ENCODE measurements at places on chromosomes 2 and 18.

GRCh38 chr2:71783215-71783614 is 329.9 kb downstream of the DYSF start:
- no peak for DNase-seq

GRCh38 chr2:136860443-136860958 is 95.2 kb downstream of the THSD7B start:
- no peak for DNase-seq

DNA sequence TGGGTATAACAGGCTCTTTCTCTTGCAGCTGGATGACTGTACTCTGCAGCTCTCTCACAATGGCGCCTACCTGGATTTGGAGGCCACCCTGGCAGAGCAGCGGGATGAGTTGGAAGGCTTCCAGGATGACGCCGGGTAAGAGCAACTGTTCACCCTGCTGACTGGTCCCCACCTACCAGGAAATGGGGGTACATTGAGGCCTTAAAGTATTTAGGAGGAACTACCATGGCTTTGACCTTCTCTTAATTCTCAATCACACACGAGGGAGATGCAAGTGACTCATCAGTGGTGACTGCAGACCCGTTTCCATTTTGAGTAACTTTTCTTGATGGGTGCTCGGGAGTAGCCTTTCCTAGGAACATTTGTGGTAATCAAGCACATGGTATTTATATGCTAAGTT is 58.0 kb downstream of the FHOD3 start:
- DNase-seq, result no peak

GRCh38 chr18:8870528-8870927 is 165.2 kb downstream of the MTCL1 start:
- no peak for DNase-seq

DNA sequence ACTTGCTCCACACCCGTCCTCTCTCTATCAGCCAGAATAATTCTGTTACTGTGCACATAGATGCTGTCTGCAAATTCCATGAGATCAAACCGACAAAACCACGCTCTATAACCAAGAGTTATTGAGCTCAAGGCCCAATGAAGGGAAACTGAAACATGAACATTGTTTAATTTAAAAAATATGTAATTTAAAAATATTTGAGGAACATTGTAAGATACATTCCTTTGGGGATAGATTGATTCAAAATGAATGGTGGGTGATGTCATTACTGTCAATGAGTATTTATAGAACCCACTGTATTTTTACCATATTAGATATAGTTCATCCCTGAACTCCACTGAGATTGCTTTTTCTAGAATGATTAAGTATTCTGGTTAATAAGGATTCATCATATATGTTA is 50.4 kb downstream of the NCKAP5 start:
- no peak for DNase-seq

DNA sequence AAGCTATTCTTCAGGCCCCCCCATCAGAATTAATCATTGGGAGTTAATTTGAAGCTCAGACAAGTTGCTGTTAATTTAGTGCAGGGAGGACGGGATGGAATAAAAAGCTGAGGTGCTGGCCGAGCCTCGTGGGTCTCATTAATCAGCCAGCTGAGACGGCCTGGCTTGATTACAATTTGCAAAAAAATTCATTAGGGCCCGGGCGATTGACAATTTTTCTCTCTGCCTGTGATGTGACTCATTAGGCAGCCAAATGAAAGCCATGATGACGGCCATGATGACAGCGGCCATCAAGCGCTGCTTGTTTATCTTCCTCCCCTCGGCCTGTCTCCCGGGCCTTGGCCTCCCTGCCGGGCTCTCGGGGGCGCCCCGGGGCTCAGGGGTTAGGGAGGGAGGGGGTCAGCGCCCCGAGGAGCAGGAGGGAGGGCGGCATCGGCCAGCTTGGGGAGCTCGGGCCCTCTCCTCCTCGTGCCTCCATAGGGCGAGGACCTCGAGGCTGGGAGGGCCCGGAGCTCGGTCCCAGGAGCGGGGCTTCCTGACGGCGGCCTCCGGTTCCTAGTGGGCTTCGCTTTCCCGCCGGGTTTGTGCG is 5.2 kb downstream of the GBX2 start:
- DNase-seq, result no peak

- DNase-seq, result no peak
These were observed 34.0 kb downstream of the TMEM185B start for GRCh38 chr2:120189189-120189588.

- no peak for DNase-seq
These were observed 76.2 kb upstream of the STK39 start for GRCh38 chr2:168323529-168324021.

GRCh38 chr2:73984203-73984921 is at the start of gene TET3:
TET3 (plus strand) TSS chr2:73984910; CDS start chr2:73986404, 1,494 bp downstream.
- DNase-seq, result no peak

DNA sequence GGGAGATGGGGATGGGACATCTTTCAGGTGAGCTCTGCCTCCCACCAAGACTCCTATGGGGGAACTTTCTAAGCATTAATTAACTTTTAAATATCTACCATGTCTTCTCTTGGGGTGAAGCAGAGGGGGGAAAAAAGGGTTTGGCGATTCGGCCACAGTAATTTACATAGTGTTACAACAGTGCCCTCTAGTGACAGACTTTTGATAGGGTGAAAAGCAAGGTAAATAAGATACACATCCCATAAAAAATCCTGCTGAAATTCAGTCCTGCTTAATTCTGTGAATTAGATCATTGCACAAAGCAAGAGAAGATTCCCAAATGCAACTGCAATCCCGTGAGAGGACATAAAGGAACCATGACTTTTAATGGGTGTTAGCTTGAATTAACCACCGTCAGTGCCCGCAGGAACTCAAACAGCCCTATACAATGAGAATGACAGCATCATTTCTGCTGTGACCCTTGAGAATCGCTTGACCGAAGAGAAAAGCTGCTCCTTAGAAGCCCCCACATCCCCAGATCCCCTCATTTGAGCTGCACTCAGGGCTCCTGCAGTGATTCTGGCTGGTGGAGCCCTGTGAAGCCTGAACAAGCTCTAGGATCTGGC is 32.8 kb downstream of the FAM124B start:
- peak; percentile 2 for DNase-seq

- no peak for DNase-seq
These were observed 780.0 kb upstream of the RAB6C start for GRCh38 chr2:129199501-129199900.

- no peak for DNase-seq
These were observed 131.5 kb downstream of the UXS1 start for GRCh38 chr2:106062627-106063026.

GRCh38 chr2:53234548-53234903 is 533.1 kb upstream of the CHAC2 start:
- DNase-seq, result no peak

- no peak for DNase-seq
These were observed 2.2 kb upstream of the IL1RN start for GRCh38 chr2:113124984-113125855.

GRCh38 chr2:31651267-31651666 is 70.5 kb upstream of the SRD5A2 start:
- DNase-seq, result no peak

GRCh38 chr2:174395969-174396630 is 570 bp downstream of the SCRN3 start:
- peak; percentile 71 for DNase-seq

DNA sequence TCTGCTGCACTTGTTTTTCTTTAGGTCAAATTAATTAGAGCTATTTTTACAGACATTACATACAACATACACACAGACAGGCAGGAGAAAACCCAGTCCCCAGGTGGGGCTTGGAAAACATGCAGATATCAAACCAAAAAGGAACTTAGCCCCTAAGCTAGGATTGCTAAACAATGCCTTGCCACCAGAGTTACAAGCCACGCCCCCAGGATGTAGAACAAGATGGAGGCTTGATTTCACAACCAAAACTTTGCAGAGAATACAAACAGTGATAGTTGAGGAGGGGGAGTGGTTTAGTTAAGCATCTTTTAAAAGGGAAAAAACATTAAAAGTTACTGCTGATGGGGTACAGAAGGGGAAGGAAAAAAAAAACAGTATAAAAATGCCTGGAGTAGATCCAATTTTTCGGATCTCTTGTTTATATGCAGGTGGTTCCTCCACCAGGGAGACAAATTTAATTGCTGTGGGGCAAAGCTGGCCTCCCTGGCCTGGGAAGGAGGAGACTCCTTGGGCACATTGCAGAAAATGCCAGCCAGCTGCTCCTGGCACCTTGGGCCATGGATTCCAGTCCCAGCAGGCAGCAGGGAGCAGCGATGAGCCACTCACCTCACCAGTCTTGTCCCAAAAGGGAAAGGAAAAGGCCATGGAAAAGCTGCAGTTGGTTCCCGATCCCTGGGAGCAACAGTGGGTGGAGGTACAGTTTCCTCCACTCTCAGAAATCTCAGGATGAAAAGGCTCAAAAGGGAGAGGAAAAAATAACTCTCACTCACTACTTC is 348.4 kb upstream of the REG3G start:
- DNase-seq, result no peak

DNA sequence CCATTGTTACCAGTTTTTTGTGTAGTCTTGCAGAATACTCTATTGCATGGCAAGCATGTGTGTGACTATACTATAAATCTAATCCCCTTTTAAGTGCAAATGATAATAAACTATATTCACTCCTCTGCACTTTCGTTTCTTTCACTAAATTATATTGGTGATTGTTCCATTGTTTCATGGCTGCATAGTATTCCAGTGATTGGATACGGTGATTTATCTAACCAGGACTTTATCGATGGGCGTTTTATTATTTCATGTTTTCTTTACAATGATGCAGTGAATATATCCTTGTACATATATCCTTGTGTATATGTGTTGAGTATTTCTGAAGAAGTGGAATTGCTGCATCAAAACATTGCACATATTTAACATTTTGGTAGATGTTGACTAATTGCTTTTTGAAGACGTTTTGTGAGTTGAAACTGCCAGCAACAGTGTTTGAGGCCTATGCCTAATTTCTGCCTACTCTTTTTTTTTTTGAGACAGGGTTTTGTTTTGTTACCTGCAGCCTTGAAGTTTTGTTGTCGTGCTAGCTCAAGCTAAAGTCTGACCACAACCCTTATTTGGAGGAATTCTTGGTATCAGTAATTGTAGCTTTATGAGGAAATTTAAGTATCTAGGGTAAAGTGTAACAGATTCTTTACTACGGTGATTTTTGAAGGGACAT is 2.7 kb downstream of the MIB1 start:
- peak; percentile 2 for DNase-seq

DNA sequence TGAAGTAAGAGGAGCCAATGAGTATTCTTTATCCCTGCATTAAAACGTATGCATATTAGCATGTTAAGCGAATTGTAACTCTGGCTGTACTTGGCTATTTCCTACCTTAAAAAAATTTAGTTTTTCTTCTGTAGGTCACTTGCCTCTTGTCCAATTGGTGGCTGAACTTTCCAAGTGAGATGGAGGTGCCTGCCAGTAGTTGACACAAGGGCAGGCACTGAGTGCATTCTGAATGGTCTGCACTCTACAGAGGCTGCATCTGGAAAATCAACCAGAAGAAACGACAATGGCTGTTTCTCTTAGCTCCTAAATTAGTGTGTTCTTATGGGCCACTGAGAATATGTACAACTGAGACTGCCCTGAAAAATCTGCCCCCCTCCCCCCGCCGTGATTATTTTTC is 160.8 kb downstream of the PRPF40A start:
- DNase-seq, result no peak

DNA sequence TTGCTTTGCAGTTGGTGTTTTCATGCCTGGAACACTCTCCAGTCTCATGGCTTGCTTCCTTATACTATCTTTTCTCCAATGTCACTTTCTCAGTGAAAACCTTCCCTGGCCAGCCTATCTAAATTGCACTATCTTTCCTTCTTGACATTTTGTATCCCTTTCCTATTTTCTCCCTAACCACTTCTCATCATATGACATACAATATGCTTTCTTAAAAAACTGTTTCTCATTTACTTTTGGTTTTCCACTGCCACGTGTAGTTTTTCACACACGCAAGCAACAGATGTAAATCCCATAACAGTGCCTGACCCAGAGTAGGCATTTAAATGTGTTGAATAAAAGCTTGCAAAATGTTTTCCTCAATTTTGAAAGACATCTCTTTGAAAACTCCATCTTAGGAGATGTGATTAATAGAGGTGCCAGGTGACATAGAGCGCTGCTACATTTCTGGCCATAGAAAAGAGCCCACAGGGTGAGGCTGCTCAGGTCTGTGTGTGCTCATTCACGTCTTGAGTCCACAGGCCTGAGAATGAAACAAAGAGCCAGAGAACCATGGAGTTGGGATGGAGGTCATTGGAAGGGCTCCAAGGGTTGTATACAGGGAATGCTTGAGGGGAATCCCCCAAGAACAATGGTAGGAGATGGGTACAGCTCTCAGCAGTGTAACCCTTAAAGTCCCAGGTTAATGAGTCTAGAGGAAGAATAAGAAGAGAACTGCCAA is 12.7 kb downstream of the ZNF24 start:
- DNase-seq, result no peak

GRCh38 chr2:43788646-43789045 is 14.8 kb downstream of the DYNC2LI1 start:
- no peak for DNase-seq

GRCh38 chr2:240925191-240925567 is 19.0 kb downstream of the CROCC2 start:
- DNase-seq, result no peak

DNA sequence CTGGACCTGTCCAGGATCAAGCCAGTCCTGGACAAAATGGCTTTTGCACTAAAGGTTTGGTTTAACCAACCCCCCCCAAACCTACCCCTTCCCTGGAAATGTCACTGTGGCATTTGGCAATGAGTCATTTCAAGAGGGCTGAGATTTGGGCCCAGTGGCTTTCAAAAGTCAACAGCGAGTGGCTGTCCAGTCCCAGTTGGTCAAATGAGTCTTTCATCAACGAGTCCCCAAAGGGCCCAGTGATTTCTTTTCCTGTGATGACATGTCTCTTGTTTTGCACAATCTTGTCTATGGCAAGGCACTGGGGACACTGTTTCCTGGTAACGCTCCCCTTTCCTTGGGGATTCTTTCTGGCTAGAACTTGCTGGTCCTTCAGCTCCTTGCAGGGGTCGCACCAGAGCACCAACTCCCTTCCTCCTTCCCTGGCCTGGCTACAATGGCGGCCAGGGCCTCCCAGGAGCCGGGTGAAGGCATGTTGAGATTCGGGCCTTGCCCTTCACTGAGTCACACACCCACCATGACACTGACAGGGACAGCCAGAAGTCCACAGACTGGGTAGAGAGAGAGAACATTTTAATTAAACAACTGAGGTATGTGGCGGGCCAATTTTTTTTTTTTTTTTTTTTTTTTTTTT is 87.2 kb downstream of the SMAD7 start:
- DNase-seq, result no peak

GRCh38 chr2:49980774-49981173 is 826.5 kb upstream of the FSHR start:
- no peak for DNase-seq

DNA sequence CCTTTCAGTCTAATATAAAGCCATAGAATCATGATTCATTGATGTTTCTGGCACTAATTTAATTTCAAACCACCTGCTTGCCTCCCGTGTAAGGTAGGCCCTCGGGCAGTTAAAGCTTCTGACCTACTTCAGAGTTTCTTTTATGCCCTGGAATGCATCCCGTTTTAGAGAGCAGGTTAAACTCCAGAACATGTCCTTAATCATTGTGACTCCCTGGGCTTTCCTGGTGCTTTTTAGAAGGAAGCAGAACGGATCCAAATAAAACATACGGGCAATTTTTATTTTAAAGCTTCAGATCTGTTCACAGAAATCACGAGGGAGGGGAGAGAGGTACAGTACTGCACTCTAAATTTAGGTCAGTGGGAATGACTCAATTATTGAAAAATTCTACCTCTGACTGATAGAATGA is 134.8 kb downstream of the GCA start:
- no peak for DNase-seq

GRCh38 chr2:48712151-48712550 is 43.4 kb downstream of the LHCGR start:
- DNase-seq, result no peak

Measured in NCI-H526 treated with DMSO at 0.1 percent for 48 hours (cell line).